AG04450 (cell line): ENCODE measurements at places on chromosomes 13 and 19.

- no peak for DNase-seq
Measured at GRCh38 chr13:37295573-37295972, 190.1 kb upstream of the CSNK1A1L start.

GRCh38 chr13:95516021-95516420, 36.5 kb upstream of the CLDN10 start:
- no peak for DNase-seq

DNA sequence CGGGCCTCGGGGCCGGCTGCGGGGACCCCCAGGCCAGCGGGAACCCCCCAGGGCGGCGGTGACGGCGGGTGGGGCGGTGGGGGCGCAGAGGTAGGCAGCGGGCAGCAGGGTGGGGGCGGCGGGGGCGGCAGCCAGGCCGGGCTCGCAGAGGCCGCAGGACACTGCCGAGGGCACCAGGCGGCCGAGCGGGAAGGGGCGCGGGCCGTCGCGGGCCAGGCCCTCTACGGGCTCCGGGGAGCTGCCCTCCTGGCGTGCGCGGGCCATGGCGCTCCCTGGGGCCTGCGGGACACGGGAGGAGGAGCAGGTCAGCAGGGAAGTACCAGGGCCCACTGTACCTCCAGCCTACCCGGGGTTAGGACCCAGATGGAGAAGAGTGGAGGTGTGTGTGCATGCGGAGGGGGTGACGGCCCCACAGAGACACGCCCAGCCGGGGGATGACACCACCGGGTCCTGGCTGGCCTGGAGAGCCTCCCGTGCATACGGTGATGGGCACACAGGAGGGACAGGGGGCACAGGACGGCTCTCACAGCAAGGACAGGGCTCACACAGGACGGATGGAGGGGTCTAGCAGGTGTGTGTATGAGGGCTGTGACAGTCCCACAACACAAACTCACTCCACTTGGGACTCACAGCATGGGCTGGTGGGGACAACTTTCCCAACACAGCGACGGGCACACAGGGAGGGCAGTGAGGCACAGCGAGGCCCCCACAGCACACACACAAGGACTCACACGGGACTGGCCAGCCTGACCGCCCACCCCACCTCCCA, 2.6 kb downstream of the BBC3 start:
- DNase-seq: no peak

DNA sequence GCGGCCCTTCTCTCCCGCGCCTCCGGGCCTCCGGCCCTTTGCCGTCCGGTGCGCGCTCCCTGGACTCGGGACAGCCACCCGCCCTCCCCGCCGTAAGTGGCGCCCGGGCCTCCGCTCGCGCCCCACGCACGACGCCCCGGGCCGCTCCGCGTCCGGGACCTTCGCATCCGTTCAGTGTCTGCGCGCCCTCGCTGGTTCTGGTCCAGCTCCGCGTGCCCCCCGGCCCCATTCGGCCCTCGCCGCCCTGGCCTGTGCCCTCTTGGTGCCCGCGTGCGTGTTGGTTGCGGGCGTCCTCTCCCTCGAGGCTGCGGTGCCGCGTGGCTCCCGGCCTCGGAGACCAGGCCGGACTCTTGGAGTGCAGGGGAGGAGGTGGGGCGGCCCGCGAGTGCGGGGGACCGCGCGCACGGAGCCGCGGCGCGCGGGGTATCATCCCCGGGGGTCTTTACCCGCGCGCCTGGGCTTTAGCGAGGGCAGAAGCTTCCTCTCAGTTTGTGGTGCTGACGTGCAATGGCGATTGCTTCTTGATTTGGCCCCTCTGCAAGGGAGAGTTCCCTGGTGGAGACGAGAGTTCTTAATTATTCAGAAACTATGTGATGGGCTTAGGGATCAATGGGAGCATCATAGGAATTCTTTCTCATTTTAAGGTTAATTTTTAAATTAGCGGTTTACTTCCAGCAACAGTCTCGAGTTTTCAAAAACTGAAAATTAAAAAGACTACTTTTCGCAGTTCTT, 757 bp downstream of the WASF3 start:
- no peak for DNase-seq

GRCh38 chr19:53131085-53131590, 1.6 kb downstream of the ZNF415 start:
- DNase-seq: no peak

DNA sequence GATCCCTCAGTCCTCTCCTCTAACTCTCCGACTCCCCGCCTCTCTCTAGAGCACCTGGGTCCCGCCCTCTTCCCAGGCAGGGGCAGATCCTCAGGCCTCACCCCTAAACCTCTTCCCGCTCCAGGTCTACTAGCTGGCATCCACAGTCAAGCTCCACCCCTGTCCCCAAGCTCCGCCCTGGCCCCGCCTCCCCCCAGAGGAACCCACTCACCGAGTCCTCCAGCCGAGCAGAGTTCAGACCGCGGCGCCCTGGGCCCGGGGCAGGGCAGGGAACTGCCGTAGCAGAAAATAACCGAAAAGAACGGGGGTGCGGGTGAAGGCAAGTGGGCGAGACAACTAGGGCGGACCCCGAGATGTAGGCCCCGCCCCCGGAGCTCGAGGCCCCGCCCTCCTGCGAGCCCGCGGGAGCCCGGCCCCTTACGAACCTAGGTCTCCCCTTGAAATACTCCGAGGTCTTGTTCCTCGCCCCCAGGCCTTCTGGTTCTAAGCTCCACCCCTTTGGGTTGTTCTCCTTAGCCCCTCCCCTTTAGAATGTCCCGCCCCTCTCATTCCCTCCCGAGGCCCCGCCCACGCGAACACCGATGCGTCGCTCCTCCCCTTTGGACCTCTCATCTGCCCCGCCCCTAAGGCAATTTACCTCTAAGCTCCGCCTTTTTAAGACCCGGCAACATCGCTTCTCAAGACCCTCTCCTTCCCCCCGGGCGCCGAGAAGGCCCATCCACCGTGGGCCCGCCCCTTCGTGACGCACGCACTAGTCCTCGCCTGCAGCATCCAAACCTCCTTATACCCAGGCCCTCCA, at the start of gene GGN:
GGN (minus strand) TSS at position 485 of the 799 bp plus-strand sequence. CDS start 773 bp downstream, outside the sequence.
- peak; percentile 87 for DNase-seq

GRCh38 chr13:19561585-19561984, 253 bp upstream of the TPTE2 start:
- no peak for DNase-seq

GRCh38 chr13:32267836-32268439, 47.2 kb downstream of the ZAR1L start:
- no peak for DNase-seq

DNA sequence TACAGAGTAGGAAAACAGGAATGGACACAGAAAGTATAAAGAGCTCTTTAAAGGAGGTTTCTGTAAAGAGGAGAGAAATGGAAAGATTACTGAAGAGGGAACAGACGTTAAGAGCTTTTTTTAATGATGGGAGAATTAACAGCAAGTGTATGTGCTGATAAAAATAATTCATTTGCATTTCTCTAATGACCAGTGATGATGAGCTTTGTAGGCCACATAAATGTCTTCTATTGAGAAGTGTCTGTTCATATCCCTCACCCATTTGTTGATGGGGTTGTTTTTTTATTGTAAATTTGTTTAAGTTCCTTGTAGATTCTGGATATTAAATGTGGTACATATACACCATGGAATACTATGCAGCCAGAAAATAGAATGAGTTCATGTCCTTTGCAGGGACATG, 40.0 kb downstream of the MYO16 start:
- DNase-seq: no peak

DNA sequence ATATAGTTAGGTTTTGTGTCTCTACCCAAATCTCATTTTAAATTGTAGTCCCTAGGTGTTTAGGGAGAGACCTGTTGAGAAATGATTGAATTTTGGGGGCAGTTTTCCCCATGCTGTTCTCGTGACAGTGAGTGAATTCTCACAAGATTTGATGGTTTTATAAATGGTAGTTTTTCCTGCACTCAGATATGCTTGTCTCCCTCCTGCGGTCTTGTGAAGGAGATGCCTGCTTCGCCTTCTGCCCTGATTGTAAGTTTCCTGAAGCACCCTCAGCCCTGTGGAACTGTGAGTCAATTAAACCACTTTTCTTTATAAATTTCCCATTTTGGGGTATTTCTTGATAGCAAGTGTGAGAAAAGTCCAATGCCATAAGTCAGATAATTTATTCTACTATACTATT, 1977.5 kb upstream of the PCDH20 start:
- no peak for DNase-seq

GRCh38 chr13:113851826-113852535, 11.9 kb downstream of the GAS6 start:
- no peak for DNase-seq

DNA sequence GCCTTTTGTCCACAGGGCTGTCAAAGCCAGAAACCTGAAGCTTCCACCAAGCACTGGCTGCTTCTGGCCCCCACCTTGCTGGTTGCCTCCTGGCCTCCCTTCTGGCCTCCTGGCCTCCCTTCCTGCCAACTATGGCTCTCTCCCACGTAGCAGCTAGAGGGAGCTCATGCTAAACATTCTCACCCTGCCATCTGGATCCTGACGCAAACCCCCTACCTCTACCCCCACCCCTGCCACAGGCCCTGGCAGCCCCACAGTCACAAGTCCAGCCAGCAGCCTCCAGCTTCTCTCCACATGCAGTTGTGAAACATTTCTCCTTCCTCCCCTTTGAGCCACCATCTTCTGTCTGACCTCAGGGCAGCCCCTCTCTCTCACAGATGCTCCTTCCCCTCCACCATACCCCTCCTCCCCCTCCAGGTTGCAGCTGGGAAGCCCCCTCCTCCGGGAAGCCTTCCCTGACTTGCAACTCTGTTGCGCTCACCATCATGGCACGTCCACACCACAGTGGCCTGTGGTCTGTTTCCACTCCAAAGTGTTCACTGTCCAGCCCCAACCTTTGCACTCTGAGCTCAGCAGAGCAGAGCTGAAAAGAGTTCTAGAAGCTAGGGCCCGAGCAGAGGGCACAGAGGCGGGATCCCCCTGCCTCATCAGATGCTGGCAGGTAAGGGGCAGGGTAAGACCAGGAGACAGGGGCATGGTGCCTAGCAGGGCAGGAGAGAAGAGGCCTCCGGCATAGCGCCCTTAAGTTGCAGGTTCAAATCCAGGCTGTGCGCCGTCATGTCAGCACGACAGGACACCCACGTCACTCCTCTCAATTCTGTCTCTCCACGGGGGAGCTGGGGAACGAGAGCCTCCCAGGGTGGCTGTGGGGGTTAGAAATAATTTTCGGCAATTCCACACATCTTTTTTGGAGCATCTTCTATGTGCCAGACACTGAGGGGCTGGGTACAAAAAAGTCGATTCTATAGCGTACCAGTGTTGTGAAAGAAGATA, 7.3 kb downstream of the ADGRL1 start:
- no peak for DNase-seq

- no peak for DNase-seq
Measured at GRCh38 chr19:47650700-47651099, 41.8 kb downstream of the BICRA start.

DNA sequence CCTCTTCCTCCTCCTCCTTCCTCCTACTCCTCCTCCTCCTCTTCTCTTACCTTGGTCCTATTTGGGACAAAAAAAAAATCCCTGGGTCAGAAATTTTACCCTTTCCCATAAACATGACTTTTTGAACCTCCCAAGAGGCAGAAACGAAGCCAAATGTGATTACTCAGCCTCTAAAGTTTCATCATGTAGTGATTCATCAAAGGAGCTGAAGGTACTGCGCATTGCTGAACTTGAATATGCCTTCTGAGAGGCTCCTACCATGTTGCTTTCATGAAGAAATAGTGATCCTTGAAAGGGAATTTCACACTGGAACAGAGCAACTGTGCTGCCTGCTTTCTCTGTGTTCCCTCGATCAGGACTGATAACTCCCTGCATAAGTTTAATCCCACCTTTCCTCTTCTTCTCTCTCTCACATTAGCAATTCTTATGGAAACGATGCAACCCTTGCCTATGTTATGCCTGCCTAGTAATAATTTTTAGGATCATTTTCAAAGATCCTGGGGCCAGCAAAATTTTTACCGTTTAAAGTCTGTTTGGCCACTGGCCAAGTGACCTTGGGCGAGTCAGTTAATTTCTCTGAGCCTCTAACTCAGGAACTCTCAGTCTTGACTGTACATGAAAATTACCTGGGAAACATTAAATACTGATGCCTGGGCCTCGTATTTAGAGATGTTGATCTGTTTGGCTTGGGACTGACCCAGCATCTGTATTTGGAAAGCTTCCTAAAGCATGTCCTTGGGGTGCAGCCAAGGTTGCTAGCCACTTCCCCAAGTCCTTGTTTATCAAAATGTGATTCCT, 149.5 kb downstream of the DCT start:
- peak; percentile 70 for DNase-seq

DNA sequence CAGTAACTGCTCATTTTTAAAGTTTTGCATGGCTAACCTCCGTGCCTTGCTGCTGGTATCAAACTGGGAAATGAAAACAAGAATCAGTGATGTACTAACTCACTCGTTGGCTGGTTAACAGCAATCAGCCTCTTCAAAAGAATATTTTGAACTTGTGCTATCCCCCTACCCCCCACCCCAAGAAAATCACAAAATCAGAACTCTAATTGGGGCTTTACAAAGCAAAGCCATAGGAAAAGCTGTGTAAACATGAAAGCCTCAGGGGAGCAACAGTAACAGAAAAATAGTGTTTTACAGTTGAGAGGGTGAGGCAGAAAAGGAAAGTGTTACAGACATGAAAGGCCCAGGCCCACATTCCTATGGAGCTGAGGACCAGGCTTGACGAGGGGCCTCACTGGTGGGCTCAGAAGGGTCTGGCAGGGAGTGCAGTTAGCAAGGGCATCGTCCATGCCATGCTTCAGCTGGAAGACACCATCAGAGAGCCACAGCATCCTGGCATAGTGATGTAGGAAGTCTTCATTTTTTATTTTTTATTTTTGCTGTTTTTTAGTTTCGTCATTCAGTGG, 217.6 kb downstream of the PCCA start:
- DNase-seq: no peak

DNA sequence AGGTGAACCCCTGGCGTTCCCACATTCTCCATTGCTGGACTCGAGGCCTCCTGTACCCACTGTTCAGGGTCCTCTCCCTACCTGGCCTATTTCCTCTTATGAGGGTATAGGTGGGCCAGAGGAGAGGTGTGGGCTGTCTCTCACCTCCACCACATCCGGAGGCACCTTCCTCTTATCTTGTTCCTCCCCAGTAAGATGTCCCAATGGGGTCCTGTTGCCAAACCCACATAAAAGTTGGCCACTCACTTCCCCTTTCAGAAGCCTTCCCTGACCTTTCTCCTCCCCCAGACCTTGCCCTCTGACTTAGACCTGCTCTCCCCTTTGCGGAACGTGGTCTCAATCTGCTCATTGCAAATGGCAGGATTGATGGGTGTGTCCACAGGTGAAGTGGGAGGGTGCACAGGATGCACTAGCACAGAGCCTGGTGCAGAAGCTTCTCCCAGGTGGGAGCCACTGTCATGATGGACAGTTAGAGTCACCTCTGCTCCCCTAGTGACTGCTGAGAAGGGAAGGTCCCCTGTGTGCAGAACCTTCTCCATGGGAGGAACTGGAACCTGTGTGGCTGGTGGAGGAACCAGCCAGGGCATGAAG, 1.3 kb downstream of the CYP4F3 start:
- no peak for DNase-seq

- DNase-seq: no peak
Measured at GRCh38 chr19:1577090-1577928, 9.2 kb upstream of the MEX3D start.

GRCh38 chr19:39296055-39296645, at the start of gene IFNL1:
Gene IFNL1 (plus strand): TSS chr19:39296407. CDS start chr19:39296422, 15 bp downstream.
- DNase-seq: no peak

DNA sequence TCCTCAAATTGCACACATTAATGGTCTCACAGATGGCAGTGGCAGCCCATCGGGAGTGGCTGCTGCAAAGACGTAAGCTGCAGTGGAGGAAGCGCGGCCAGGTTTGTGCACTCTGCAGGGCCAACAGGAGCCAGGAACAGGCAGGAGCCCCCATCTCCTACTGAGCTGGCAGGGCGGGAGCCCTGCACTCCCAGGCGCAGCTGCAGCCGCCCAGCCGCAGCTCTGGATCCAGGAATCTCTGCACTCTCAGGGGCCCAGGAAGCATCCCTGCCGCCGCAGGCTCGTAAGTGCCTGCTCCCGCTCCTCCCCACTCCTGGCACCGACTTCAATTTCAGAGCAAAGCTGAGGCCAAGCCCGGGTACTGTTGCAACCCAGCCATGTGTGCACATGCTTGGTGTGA, 37.5 kb downstream of the ANKRD27 start:
- DNase-seq: no peak
